Epithelial cell of umbilical artery (primary cell): ENCODE measurements at places on chromosomes 2 and 18. TPM values are rescaled to one million over a fixed set of nuclear protein-coding genes. Genes with fewer than 3 reads are reported as not detected.

Gene CEP192
- total RNA-seq, result 24.4 and 28.1 TPM in 2 replicates

Gene RGPD6
- 17.2 and 31.5 TPM in 2 replicates for total RNA-seq

Gene HOXD12
- total RNA-seq, result not detected in 2 replicates

Gene WDR75
- total RNA-seq, result 53.6 and 72.6 TPM in 2 replicates

Gene HOXD9
- total RNA-seq, result 1.3 and 1.4 TPM in 2 replicates

Gene KCNG2
- not detected in 2 replicates for total RNA-seq

Gene RAB6C
- not detected in 2 replicates for total RNA-seq

Gene TXNDC2
- total RNA-seq, result not detected in 2 replicates

Gene EFR3B
- total RNA-seq, result 0.32 and 0.46 TPM in 2 replicates

Gene FTCDNL1
- under 0.01 and 2.4 TPM in 2 replicates for total RNA-seq

Gene ALPI
- not detected in 2 replicates for total RNA-seq

Gene ATG16L1
- total RNA-seq, result 34.1 and 49.5 TPM in 2 replicates

Gene RAX
- total RNA-seq, result not detected in 2 replicates
